ENCODE measurements at places on chromosomes 5 and 9.

DNA sequence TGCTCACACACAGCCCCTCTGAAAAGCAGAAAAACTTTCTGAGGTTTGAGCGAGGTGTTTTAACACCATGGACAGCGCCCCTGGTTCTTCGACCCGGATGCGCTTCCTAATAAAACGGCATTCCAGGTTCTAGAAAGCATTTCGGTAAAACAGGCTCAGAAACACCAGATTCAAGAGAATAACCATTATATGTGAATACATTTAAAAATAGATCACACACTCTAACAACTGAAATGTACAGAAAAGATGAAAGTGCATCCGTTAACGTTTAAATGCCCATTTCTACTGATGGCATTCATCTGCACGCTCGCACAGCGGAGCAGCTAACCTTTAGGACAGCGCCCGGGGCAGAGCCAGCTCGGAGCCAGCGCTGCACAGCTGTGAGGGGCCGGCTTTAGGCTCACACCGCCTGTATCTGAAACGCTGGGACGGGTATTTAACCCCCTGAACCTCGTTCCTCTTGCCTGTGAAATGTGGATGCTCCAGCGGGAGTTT is 26.3 kb upstream of the TENT4A start:
- DNase-seq: no peak

DNA sequence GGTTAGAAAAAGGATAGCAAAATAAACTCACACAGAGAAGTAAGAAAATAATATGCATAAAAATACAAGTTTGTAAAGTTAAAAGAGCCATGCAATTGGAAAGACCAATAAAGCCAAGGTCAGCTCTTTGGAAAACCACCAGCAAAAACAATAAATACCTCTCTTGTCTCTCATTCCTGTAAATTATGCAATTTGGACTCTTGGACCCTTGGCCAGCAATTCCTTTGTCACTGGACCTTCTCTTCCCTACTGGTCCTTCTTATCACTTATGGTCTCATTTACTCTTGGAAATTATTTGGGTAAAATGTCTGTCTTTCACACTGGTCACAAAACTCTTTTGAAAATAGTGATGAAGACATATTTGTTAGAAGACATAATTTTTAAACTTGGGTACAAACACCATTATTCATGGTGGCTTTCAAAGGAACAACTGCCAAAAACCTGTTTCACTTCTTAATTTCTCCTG is 379.5 kb downstream of the TMEM232 start:
- no peak for DNase-seq

- DNase-seq: no peak
Observed at GRCh38 chr5:177169271-177169670, 35.7 kb downstream of the NSD1 start.

- no peak for DNase-seq
Observed at GRCh38 chr5:83368835-83369234, 102.7 kb upstream of the VCAN start.

DNA sequence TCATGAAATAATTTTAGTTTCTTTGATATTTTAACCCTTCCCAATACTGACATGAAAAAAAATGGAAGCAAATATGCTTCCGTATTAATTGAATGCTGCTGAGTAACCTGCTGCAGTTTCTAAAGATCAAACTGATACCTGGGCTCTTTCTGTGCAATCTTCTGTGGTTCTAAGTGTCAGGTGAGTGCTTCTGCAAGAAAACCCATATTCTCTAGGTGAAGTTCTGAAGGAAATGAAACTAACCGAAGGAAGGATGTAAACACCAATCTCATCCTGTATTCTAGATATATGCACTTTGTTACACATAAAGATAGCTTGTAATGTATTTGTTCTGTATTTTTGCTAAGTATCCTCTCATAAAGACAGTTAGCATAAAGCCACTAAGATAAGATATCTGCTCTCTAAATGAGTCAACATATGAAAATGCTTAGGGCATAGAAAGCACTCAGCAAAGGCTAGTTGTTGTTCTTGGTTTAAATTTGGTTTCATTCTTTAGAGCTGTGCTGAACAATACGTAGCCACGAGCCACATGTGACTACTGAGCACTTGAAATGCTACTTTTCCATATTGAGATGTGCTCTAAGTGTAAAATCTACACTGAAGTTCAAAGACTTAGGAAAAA is 52.0 kb downstream of the ITGA2 start:
- peak; percentile 20 for DNase-seq

DNA sequence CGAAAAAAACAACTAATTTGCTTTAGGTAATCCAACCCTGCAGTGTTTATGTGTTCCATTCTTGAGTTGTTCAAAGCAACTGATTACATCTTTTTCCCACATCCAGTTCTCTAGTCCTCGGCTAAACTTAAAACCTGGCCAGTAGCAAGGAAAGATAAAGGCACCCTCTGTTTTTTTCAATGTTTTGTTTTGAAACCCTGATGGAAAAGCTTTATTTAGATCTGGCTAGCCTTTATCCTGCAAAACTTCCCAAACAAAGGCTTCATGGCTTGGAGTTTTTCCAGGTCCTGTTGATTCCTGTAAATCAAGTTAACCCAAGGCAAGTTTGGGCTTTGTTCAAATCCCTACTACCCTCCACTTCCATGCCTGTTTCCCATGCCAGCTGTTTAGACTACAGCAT is 105.1 kb downstream of the CEMIP2 start:
- DNase-seq: no peak

DNA sequence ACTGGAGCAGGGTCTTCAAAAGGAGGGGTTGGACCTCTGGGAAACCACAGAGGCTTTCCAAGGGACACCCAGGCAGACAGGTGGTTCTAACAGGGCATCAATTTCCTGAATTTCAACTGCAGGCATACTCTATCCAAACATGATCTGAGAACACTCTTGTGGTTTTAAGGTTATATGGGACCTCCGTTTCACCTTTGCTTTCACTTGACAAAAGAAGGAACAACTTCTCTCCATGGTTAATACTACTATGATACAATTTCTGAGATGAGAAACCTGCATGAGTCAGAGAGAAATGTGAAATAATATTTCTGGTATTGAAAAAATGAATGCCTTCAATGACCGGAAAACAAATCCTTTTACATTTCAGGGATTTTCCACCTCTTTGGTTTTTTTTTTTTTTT is 28.0 kb upstream of the ERAP1 start:
- DNase-seq: no peak

- no peak for DNase-seq
Observed at GRCh38 chr5:33270671-33271070, 170.1 kb upstream of the TARS1 start.

- DNase-seq: no peak
Observed at GRCh38 chr5:77662635-77663034, 24.1 kb upstream of the OTP start.

DNA sequence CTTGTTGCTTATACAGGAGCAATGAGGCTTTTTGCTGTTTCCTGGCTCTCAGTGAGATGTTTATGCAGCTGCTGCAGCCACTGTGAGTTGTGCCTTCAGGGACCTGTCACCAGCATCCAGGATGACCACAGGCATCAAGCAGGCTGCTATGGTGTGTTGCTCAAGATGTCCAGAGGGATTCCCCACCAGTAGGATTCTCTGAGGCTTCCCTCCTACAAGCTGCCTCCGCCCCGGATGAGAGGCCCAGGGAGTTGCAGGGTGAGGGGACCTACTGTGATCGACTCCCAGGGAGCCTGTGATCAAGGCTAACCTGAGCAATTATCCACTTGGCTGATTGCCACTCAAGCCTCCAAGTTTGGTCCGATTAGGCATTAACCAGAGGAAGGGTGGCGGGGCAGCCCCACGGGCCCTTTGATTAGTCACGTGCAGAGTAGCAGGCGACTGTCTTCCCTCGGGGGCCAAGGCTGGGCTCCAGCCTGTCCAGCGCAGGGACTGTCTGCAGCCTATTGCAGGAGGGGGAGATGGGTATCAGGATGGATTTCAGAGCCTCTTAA is 1.8 kb upstream of the FAT2 start:
- no peak for DNase-seq

GRCh38 chr9:34503406-34503805 is 19.4 kb downstream of the ENHO start:
- no peak for DNase-seq
